ENCODE measurements at places on chromosomes 6 and 20.

GRCh38 chr20:51085769-51086168 lies 62.9 kb upstream of the KCNG1 start:
- DNase-seq = no peak

DNA sequence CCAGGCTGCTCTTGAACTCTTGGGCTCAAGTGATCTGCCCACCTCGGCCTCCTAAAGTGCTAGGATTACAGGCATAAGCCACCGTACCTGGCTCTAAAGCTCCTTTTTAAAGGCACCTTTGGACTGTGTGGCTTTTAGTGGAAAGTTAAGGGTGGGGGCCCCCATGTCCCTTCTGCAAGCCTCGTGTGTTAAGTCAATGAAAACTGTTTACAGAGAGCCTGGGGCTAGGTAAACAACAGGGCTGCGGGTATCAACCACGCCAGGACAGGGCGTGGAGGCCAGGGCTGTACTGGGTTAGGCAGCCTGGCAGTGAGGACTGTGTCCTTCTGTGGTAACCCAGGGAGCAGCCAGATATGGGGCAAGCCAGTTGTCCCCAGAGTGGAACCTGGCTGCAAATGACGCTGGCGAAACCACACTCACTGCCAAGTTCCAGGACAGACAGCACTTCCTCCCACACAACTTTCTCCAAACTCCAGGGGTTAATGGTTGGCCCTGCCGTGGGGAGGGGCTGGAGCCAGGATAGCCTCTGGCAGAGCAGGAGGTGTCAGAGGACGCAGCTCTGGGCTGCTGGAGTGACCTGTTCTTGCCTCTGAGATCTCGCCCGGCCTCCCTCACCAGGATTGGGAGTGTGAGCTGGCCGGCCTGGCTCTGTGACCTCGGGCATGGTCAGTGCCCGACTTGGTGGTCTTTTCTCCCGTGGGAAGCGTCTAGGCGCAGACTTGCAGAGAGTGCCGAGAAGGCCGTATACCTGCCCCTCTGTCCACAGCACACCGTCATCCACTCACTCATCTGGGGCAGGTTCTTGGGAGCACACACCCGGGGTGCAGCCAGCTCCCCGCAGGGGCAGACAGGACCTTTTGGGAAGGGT lies 3.2 kb downstream of the SLC17A9 start:
- no peak for DNase-seq

- DNase-seq = no peak
These were observed 30.5 kb downstream of the NFATC2 start for GRCh38 chr20:51511861-51512619.

DNA sequence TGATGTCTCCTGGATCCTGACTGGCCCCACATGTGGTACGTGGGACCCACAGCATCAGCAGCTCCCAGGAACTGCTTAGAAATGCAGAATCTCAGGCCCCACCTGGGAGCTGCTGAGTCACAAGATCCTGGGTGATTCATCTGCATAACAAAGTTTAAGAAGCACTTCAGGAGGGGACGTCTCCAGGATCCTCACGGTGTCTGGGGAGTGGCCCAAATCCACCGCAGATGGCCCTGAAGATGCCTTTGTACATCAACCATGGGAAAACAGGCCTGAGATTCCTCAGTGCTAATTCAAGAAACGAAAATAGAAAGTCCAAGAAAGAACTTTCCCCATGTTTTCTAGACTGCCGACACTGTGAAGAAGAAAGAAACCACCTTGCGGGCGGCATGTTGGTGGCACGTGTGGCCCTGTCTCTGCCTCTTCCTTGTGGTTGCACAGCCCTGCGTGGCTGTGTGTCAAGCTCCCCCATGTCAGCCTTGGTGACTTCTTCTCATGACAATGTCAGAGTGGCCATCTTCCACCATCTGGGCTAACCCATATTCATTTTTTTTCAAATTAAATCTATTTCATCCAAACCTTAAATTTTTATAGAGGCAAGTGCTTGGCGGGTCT lies 26.1 kb downstream of the RRBP1 start:
- no peak for DNase-seq

GRCh38 chr6:7727086-7727945 lies 1.4 kb downstream of the BMP6 start:
- no peak for DNase-seq

GRCh38 chr20:8721098-8721497 lies 347.8 kb upstream of the PLCB4 start:
- DNase-seq = no peak

- DNase-seq = no peak
These were observed 174.9 kb upstream of the THBS2 start for GRCh38 chr6:169428532-169428931.

DNA sequence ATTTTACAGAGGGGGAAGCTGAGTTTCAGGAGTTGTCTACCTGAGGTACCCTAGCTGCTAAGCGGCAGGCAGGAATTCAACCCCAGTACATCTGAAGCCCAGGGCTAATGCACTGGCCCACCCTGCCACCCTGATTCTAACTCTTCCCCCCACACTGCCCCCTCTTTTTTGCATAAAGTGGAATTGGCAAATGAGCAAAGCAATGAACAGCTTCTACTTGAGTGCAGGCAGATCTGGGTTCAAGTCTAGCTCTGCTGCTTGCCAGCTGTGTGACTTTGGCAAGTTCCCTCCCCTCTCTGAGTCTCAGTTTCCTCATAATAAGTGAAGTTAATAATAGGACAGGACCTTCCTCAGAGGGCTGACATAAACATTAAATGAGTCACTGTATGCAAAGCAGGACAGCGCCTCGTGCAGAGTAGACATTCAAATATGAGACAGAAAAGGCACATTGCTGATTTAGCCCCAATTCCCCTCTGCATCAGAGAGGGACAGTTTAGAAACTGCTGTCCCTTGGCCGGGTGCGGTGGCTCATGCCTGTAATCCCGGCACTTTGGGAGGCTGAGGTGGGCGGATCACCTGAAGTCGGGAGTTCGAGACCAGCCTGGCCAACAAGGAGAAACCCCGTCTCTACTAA lies 4.7 kb downstream of the ADA start:
- no peak for DNase-seq

DNA sequence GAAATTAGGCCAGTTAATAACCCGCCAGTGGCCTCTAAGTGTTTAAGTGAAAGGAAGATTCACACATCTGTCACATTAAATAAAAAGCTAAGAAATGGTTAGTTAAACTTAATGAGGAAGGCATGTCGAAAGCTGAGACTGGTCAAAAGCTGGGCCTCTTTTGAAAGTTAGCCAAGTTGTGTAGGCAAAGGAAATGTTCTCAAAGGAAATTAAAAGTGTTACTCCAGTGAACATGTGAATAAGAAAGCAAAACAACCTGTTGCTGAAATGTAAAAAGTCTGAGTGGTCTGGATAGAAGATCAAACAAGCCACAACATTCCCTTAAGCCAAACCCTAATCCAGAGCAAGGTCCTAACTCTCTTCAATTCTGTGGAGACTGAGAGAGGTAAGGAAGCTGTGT lies 10.9 kb upstream of the MTRF1L start:
- DNase-seq = no peak

- DNase-seq = no peak
These were observed 260.6 kb downstream of the EYA4 start for GRCh38 chr6:133501675-133502270.

DNA sequence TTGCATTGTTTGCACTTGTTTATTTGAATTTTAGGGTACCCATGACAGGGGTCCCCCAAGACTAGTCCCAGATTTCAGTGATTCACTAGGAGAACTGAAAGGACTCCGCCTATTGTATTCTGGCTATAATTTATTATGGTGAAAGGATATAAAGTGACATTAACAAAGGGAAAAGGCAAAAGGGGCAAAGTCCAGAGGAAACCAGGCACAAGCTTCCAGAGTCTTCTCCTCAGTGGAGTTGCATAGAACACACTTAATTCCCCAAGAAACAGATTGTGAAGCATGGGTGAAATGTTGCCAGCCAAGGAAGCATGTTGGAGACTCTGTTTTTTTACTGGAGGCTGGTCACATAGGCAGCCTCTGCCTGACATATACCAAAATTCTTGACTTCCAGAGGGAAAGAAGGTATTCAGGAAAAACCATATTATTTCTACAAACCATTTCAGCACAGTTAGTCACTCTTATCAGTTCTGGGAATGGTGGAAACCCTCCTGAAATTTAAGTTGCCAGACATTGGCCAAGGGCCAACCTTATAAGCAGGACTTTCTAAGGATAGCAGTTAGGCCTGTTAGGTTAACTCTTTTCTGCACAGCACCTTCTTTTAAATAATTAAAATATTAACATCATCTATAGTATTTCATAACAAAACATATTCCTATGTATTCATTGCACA lies 71.8 kb downstream of the FIG4 start:
- no peak for DNase-seq

- DNase-seq = no peak
These were observed 27.0 kb upstream of the ADGRF5 start for GRCh38 chr6:46948699-46949098.

DNA sequence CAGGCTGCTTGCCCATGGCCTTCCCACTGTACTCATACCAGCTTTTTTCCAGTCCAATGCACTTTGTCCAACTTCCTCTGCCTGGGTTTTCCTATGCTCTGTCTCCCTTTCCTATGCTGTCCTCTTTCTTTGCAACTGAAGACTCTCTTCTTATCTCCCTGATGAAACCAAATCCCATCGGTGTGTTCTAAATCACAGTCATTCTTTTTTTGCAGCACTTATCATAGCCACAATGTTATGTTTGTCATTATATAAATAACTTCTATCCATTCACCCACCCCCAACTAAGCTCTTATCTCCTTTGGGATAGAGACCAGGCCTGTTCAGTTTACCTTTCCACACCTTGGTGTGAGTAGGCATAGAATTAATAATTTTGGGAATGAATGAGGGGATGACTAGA lies 121.0 kb downstream of the GPX5 start:
- DNase-seq = no peak

- no peak for DNase-seq
These were observed 10.8 kb downstream of the MAVS start for GRCh38 chr20:3857405-3857804.

DNA sequence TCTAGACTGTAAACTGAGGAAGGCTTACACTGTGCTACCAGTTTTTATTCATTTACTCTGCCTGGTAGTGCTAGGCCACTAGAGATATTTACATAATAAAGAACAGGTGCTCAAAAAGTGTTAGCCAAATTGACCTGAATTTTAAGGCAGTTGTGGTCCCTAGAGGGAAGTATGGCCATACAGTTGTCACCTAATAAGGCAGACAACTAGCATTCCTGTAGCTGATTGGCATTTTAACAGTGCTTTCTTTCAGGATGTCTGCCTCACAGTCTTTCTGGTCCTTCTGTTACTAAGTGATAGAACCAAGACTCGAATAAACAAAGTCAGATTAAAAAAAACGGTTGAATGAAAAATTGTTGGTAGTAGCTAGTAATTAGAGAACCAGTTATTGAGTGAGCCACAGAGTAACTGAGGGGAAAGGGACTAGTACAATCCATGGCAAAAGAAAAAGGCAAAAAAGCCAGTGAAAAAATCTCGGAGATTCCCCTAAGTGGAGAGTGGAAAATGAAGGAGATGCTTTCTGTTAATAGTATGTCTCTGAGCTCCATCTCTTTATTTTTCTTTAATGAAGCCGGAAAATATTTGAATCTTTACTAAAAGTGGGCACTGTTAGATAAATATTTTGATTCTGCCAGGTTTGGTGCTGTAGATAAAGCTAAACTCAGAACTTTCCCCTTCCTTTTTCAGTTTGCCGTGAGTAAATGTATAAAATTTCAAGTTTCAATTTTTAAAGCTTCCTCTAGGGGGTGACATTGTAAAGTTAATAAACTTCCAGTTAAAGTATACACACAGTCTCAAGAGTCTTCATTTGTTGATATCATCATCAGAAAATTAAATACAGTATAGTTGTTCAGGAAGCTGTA lies 9.1 kb downstream of the VTA1 start:
- DNase-seq = no peak

GRCh38 chr6:169406034-169406433 lies 152.4 kb upstream of the THBS2 start:
- DNase-seq = no peak

DNA sequence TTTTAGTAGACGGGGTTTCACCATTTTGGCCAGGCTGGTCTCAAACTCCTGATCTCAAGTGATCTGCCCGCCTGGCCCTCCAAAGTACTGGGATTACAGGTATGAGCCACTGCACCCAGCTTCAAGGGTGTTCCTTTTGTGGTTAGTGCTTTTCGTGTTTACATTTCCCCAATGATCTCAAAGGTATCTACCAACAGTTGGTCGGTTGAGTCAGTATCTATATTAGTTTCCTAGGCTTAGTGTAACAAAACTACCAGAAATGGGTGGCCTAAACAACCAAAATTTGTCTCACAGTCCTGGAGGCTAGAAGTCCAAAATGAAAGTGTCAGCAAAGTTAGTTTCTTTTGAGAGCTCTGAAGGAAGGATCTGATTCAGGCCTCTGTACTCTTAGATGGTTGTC lies 30.1 kb downstream of the CASP8AP2 start:
- DNase-seq = no peak

DNA sequence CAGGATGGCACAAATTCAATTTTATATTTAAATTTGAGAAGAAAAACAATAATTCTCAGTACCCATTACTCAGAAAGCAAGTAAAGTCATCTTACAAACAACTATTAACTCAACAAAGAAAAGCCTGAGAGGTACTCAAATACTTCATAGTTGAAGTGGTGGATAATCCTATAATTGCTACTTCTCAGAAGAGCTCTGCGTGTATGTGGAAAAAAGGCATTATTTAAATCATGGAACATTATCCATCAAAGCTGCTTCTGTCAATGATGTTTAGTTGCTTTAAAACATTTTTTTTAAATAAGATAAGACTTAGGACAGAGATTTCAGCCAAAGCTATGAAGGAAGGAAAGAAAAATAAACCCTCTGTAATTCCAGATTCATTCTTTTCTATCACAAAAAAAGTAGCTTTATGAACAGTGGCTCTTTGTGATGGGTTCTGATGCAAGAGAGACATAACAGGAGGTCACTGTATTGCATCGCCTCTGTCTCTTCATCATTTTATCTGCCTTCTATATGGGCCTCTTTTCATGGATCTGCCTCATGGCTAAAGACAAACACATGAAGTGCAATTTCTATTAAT lies 367.9 kb upstream of the SLC35B3 start:
- no peak for DNase-seq

DNA sequence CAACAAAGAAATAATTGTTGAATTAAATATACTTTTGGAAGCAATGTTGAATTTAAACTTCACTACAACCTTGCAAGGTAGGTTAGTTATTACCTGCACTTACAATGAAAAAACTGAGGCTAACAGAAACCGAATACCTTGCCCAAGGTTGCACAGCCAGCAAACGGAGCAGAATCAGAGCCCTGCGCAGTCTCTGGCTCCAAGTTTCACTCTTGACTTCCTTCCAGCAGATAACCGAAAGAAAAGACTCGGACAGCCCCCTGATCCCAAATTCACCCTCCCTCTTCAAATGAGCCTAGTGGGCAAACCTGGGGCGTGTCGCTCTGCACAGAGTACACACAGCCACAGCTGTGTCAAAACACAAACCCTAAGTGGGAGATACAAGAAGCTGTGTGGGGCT lies 72.1 kb upstream of the FOXQ1 start:
- DNase-seq = no peak

Data from hypothalamus (tissue), 51 donors.